ENCODE measurements at places on chromosomes 1 and 21.

DNA sequence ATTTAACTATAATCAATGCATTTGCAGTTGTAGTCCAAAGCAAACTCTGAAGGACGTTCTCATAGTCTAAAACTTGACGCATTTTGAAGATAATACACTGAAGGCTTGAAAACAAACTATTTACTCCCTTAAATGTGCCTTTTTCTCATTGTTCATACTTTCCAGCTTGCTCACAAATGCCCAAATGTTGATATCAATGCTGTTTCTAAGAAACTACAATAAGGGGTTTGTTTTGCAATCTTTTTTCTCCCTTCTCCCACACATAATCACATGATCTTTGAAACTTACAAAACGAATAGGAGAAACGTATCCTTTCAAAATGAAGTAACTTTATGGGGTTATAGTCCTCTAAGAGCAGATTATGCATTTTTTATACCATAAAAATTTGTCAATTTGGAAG lies 508.7 kb downstream of the DPYD start:
- no peak for DNase-seq

DNA sequence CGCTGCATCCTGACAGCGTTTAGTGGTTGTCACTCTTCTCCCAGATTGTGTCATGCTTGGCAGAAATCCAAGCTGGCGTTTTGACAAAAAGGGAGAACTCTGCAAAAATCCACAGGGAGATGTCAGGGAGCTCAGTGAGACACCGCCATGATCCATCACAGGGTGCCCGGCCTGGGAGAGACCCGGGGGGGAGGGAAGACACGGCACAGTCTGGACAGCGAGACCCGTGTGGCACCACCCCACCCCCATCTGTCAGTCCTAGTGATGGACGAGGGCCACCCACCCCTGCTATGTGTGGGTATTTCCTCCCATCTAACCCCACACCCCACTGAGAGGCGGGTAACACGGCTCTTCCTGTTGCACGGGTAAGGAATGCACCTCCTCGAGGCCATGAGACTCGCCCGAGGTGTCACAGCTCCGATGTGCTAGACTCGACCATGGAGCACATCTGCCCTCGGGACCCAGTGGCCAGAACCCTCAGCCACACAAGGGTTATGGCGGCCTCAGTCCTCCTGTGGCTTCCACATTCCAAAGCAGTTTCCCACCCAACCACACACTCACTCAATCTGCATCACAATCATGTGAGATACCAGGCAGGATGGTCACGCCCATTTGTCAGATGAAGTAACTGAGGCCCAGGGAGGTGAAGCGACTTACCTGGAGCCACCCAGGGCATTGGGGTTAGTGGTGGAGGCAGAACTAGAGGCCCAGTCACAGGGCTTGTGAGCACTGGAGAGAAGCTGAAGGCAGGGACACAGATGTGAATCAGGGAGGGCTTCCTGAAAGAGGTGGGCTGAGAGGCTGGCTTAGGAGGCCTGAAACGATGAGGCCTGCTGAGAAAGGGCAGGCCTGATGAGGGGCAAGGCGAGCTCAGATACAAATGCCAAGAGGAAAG lies 688.5 kb downstream of the MATN1 start:
- DNase-seq = no peak

GRCh38 chr1:39996396-39997004 lies 41.6 kb downstream of the MFSD2A start:
- no peak for DNase-seq

DNA sequence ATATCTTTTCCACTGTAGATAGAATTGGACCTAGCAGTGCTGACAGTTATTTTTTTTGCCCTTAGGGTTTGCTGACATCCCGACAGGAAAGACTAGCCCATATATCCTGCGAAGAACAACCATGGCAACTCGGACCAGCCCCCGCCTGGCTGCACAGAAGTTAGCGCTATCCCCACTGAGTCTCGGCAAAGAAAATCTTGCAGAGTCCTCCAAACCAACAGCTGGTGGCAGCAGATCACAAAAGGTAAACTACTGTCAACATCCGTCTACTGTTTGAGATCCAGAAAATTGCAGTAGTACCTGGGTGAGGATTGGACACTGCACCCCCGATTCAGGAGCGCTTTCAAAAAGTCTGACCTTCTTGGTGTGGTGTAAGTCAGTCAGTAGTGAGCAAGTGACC lies 55.8 kb downstream of the CENPF start:
- DNase-seq = no peak

DNA sequence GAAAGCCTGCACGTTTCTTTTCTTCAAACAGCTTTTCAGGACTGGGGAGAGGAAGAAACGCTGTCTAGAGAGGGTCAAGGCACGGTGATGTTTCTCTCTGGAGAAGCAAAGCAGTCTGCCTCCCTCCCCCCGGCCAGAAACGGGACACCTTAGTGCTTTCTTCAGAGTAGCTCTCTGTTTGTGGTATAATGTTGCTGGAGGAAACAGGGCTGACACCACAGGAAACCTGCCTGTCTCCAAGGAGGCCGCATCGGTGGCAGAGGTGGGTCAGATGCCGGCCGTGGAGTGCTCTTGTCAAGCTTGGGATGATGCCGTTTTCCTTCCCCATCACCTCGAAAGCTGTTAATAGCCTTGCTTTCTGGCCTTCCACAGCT lies 139.4 kb downstream of the DHRS3 start:
- DNase-seq = no peak

- no peak for DNase-seq
These were observed 9.4 kb downstream of the DYRK1A start for GRCh38 chr21:37375866-37376574.

DNA sequence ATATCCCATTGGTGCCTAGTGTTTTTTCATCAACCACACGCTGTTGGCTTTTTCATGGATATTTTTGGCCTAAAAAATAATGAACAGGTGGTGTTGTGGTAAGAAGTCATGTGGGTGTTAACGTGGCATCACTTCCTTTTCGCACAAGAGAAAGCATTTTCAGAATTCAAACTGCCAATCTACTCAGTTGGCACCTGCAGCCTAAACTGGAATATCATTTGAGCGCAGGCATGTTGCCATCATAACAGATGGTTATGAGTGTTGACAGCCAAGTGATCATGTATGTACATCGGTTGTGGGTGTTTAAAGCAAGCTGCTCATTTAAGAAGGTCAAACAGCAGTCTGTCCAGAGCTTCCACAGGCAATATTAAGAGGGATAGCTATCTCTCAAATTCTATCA lies 1963.0 kb downstream of the NCAM2 start:
- DNase-seq = no peak

DNA sequence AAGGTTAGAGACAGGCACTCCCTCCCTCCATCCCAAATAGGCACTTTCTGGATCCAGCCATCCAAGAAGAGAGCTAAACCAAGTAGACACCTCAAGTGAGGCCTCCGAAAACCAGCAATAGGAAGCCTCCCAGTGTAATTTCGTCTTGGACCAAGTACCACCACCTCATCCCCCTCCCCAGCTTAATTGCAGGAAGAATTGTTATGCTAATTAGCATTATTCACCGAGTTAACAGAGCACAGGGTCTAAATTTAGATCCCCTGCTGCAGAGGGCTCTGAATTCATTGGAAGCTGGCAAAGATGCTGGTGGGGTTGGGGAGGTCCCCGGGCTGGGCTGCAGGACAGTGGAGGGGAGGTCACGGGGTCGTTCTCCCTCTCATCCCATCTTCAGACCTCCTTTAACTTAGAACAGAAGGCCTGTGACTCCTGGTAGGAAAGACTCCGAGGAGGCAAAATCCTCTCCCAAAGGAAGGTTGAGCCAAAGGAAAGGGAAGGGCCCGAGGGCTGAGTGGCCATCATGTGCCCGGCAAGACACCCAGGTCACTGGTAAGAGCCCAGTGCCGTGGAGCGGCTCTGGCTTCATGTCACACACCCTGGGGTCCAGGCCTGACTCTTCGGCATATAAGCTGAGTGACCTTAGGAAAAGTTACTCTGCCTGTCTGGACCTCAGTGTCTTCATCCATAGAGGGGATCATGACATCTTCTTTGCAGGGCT lies 209.2 kb upstream of the GRIK3 start:
- DNase-seq = no peak

GRCh38 chr21:23131177-23131576 lies 2133.0 kb downstream of the NCAM2 start:
- DNase-seq = no peak

DNA sequence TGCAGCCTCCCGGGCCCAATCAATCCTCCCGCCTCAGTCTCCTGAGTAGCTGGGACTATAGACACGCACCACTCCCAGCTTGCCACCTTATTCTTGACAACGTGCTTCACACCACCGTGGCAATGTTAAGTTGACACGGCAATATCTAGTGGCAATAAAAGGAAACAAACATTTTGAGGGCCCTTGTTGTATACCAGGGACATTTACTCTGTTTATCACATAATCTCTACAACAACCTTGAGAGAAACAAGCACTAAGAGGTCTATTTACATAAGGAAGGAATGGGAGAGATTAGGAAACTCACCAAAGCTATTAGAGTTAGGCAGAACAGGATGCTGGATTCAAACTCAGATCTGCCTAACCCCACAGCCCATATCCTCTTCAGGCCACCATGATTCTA lies 3.1 kb downstream of the KLHDC8A start:
- no peak for DNase-seq

- no peak for DNase-seq
These were observed 51.7 kb downstream of the HUNK start for GRCh38 chr21:31924548-31924947.

DNA sequence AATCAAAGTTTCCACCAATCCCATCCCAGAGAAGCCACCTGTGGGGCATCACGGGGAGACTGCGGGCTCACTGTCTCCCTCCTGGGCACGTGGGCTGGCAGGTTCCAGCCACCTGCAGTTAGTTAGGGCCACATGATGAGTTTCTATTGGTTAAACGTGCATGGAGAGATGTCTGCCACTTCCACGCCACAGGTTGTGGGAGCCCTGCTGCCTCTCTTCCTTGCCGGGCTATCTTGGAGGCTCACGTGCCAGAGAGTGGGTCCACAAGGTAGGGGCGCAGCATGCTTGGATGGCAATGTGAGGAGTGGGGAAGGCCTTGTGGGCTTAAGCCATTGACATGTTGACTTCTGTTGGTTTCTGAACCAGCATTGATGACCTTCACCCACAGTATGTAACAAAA lies 3.5 kb downstream of the KRTAP10-7 start:
- no peak for DNase-seq

- no peak for DNase-seq
These were observed 27.3 kb downstream of the WDR4 start for GRCh38 chr21:42851812-42852665.

DNA sequence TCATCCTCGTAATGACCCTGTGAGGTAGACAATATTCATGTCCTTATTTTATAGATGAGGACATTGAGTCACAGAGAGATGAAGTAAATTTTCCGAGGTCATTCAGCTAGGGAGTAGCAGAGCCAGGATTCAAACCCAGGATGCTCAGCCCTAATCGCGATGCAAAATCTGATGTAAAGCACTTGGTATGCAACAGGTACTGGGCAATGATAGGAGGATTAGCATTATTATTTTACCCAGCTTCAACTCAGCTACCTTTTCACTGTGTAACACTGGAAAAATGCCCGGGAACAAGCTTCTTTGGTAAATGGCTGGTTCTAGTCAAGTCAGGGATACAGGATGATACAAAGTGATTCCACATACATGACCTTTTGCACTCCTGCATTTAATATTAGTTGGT lies 88.7 kb downstream of the ATP1A1 start:
- DNase-seq = no peak

DNA sequence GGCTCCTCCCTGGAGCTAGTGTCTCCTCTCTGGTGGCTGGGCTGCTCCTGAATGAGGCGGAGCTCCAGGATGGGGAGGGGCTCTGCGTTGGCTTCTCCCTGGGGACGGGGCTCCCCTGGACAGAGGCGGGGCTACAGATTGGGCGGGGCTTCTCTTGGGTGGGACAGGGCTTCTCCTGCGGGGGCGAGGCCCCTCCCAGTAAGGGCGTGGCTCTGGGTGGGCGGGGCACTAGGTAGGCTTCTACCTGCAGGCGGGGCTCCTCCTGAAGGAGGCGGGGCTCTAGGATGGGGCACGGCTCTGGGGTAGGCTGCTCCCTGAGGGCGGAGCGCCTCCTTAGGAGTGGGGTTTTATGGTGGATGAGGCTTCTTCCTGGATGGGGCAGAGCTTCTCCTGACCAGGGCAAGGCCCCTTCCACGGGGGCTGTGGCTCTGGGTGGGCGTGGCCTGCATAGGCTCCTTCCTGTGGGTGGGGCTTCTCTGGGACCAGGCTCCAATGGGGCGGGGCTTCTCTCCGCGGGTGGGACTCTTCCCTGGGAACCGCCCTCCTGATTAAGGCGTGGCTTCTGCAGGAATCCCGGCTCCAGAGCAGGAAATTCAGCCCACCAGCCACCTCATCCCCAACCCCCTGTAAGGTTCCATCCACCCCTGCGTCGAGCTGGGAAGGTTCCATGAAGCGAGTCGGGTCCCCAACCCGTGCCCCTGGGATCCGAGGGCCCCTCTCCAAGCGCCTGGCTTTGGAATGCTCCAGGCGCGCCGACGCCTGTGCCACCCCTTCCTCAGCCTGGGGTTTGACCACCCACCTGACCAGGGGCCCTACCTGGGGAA lies 22.7 kb upstream of the ARF1 start:
- DNase-seq = peak; percentile 40

GRCh38 chr1:9400425-9401079 lies 107.9 kb downstream of the SPSB1 start:
- no peak for DNase-seq

GRCh38 chr1:109664671-109665070 lies 3.2 kb upstream of the GSTM2 start:
- no peak for DNase-seq

DNA sequence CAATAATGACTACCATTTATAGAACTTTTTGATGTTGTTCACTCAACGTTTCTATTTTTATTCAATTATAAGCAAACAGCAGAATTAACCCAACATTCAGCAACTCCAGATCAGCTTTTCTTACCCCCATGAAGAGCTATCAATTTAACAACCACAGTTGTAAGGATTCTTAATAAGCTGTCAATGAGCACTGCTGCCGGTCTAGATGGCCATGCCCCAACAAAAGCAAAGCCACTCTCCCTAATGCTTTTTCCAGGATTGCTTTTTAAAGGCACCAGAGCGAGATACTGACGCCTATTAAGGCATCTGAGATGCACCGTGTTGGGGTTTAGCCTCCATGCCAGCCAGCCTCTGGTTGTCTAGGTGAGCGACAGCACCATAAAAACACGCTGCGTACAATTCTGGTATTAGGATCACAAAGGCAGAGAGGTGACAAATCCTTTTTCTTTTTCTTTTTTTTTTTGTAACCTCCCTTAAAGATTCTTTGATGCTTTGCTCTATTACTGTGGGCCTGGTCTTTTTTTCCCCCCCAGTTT lies 39.5 kb downstream of the PTPRC start:
- no peak for DNase-seq

DNA sequence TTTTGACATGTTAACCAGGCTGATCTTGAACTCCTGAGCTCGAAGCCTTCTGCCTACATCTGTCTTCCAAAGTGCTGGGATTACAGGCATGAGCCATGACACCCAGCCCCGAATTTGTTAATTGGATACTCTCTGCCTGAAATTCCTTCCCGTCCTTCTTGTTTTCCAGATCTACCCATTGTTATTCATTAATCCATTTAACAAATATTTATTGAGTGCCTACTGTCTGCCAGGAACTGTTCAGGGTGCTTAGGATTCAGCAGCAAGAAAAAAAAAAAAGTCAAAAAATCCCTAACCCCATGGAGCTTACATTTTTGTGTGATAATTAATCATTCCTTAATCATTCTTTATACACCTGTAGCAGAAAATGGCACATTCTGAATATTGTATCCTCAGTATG lies 206.8 kb upstream of the FOXD3 start:
- DNase-seq = no peak

GRCh38 chr1:81936853-81937252 lies 136.1 kb downstream of the ADGRL2 start:
- DNase-seq = no peak

- no peak for DNase-seq
These were observed 457.2 kb upstream of the PBX1 start for GRCh38 chr1:164101802-164102201.

Measured in activated CD8-positive, alpha-beta memory T cell treated with anti-CD3 and anti-CD28 coated beads for 1 hour (primary cell).